ENCODE measurements at places on chromosomes 6 and 20.

GRCh38 chr6:112764377-112764776 is 417.2 kb downstream of the RFPL4B start:
- no peak for DNase-seq

- DNase-seq: no peak
These were observed 27.3 kb upstream of the LAMA2 start for GRCh38 chr6:128855581-128856085.

GRCh38 chr20:45044084-45044573 is 56.8 kb downstream of the KCNS1 start:
- peak; percentile 95 for DNase-seq

- no peak for DNase-seq
These were observed 67.7 kb upstream of the SRSF6 start for GRCh38 chr20:43389839-43390626.

- no peak for DNase-seq
These were observed 232.0 kb upstream of the CEP162 start for GRCh38 chr6:84459401-84459800.

GRCh38 chr20:50664254-50664653 is 27.1 kb downstream of the RIPOR3 start:
- DNase-seq: no peak

DNA sequence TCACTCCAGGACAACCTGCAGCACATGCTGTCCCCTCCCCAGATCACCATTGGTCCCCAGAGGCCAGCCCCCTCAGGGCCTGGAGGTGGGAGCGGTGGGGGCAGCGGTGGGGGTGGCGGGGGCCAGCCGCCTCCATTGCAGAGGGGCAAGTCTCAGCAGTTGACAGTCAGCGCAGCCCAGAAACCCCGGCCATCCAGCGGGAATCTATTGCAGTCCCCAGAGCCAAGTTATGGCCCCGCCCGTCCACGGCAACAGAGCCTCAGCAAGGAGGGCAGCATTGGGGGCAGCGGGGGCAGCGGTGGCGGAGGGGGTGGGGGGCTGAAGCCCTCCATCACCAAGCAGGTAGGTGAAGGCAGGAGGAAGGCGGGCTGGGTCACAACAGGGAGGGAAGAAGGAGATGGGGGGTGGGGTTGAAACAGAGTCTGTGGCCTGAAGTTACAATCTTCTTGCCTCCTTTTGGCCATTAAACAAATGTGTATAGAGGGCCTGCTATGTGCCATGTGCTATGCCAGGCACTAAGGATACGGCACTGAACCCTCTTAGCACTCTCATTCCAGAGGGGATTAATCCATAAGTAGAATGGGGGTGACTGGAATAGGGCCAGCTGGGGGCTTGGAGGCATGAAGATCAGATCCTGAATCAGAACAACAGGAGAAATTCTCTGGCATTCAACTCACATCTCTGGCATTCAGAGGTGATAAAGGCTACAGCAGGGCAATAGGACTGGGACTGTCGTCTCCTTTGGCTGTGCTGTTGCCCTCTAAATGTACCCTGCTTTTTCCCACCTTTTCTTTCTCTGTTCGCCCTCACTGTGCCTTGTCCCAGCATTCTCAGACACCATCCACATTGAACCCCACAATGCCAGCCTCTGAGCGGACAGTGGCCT is 10.5 kb upstream of the ZBTB9 start:
- DNase-seq: no peak

DNA sequence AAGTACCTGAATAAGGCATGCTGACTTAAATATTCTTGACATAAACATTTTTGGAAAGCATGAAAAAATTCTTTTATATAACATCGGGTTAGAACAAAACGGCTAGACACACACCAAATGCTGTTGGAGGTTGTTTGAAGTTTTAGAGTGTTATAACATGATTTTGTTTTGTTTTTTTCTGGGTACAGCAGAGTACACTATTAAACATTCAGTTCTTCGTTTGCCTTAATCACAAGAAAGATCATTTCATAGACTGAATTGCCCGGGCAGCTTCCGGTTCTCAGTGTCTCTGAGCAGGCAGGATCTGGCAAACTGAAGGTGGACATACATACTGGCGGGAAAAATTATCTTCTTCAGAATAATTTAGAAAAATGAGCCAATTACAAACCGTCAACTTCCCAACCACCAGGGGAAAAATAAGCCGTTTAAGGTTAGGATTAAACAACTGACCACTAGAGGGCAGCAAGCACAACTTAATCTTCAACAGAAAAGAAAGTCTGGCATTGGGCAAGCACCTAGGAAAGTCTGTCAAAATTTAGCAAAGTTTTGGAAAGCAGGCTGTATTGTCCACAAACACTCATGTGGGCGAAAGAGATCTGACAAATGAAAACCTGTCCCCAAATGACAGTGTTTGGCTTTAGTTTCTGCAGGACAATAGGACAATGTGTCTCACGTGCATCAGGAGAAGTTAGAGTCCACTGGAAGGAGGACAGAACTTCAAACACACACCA is 15.0 kb downstream of the ZNF217 start:
- peak; percentile 98 for DNase-seq

DNA sequence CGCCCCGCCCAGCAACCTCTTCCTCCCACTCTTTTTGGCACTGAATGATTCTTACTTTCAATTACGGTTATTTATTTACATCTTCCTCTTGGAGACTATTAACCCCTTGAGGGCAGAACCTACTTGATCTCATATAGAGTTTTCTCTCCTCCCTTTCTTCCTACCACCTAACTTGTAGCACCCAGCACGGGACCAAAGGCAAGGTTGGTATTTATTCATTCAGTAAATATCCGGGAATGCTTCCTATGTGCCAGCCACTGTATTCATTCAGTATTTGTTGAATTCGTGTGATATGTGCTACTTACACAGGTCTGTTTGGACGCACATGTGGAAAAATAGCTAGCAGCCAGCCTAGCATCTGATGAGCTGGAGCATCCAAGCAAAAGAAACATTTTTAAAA is 1.3 kb upstream of the CNKSR3 start:
- no peak for DNase-seq

DNA sequence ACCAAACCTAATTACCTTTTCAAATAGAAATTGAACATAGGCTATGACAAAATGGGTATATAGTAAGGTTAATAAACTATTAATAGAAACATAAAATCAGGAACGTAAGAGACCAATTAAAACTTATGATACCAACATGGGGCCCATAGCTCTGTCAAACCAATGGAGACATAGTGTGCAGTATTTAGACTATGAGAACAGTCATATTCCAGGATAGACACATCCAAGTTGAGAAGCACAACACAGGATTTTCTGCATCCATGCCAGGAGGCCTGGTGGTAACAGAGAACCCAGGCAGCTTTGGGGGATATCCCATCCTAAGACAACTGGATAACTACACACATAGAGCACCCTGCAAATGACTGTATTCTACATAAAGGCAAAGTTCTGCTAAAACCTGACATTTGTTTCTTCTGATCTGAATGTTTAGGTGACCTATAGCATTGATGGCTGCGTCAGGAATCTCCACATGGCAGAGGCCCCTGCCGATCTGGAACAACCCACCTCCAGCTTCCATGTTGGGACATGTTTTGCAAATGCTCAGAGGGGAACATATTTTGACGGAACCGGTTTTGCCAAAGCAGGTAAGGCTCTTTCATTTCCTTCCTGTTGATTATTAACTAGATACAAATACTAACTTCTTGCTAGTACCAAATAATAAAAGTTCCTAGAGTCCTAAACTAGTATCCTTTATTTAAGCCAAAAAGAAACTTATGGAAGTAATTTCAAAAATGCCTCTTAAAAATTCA is 202.7 kb downstream of the ARHGAP18 start:
- no peak for DNase-seq

- DNase-seq: no peak
These were observed 66.0 kb downstream of the GPR6 start for GRCh38 chr6:110044096-110044495.

DNA sequence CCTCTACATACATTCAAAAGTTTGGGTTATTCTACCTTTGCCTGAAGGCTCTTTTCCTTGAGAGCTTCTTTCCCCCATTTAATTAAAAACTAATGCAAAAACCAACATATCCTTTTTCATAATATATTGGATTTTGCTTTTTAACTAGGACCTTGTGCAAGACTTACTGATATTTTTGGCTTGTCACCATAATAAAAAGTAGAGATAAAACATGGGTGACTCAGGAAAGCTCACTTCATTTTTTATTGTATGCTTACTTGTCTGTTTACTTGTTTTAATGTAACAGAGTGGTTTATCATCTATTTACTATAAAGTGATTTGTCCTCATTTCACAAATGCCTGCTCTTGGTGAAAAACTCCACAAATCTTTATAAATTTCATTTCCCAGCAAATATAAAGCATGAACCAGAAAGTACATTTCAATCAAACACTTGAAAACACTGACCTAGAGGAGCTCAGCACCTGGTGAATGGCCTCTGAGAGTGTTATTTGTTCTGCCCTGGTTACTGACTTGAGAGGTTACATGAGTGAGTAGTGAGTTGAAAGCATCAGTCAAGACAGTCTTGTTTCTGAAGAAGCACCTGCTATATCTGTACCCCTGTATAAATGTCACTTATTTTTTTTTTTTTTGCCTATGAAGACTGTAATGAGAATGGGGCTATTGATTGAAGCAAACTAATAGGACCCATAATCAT is 20.8 kb downstream of the ADGRG6 start:
- no peak for DNase-seq

GRCh38 chr6:146861716-146862115 is 262.9 kb downstream of the ADGB start:
- DNase-seq: no peak

- DNase-seq: no peak
These were observed 494.0 kb downstream of the ADGRB3 start for GRCh38 chr6:69129046-69129445.

- DNase-seq: peak; percentile 52
These were observed 96.2 kb downstream of the EYA4 start for GRCh38 chr6:133337308-133337707.

DNA sequence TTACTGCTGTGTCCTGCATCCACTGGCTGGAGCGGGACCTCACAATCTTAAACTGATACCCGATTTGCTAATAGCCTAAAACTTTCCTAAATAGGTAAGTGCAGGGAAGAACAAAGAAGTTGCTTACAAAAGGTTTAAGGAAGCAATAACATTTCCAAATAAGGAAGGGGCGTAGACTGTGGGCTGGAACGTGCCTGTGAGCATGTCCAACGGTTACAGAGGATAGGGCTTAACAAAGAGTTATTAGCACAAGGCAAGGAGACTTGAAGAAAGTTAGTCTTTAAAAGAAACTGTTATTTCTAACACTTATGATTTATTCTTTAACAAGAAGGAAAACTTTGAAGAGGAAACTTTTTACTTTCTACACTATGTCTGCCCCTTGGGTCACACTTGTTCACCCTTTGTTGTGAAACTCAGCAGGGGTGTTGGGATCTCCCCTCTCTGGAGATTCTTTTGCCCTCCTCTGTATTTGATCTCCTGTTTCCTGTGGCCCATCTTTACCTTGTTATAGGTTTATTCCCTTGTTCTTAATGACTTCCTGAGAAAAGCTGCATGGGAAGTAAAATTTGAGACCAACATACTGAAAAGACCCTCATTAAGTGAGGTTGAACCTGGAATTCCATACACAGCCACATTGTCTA is 28.7 kb downstream of the KAT14 start:
- DNase-seq: no peak

DNA sequence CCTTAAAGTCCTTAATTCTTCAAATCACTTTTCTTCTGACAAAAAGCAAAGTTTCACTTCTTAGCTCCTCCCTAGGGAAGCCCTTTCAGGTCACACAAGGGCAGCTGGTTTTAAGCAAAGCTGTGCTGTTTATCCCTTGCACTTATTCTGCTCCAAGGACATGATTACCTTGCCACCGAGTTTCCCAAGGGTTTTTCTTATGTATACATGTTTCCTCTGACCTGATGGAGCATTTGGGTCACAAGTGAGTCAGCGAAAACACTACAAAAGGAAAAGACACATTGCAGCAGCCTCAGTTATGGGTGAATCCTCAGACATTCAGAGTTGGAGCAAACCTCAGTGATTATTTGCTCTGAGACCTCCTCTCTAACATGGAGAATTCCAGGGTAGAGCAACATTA is 26.6 kb upstream of the ILRUN start:
- peak; percentile 24 for DNase-seq

DNA sequence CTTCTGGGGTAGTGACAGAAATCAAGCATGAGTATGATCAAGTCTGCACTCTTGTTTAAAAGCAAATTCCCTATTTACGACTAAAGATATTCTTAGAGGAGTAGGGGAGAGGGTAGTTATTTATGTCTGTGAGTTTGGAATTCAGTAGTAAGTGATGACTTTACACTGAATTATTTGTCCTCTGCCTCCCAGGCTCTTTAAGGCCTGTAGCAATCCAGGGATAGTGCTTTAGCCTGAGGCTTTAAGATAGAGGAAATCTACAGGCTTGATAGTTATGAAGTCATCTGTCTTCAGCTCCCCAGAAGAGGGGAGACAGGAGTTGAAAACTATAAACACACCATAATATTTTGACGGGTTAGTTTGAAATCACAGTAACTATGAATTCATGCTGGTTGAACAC is 664.5 kb downstream of the EPM2A start:
- peak; percentile 66 for DNase-seq

DNA sequence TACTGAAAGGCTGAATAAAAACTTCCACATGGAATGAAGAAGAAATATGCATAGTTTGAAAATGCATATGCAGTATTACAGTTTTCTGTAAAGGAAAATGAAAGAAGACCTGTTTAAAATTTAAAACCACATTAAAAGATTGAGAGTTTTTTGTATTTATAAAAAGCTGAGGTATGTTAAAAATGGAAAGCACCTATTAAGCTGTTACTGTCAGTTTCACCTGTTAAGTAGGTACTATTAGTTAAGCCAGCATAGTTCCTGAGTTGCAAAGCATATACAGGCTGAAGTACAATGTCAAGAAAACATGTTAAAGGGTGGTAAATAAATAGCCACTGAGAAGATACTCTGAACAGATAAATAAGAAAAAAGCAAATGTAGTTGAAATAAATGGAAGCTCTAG is 69.9 kb downstream of the ATXN1 start:
- no peak for DNase-seq

DNA sequence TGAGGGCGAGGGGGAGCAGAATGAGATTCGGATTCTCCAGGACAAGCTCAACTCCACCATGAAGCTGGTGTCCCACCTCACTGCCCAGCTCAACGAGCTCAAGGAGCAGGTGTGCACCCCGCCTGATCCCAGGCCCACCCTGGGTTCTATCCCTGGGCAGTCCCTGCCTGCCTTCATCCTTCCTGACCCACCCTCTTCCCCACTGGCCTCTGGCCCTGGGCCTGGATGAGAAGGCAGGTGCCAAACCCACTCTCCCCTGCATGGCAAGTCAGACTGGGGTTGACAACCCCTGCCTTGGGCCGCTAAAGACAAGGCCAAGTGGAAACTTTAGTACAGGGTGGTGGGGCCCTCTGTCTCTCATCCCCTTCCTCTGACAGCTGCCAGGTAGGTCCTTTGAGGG is 16.5 kb downstream of the UQCC2 start:
- DNase-seq: no peak
